ENCODE measurements at places on chromosomes 6 and 20.

GRCh38 chr20:51400051-51400926 lies 142.2 kb downstream of the NFATC2 start:
- no peak for DNase-seq

DNA sequence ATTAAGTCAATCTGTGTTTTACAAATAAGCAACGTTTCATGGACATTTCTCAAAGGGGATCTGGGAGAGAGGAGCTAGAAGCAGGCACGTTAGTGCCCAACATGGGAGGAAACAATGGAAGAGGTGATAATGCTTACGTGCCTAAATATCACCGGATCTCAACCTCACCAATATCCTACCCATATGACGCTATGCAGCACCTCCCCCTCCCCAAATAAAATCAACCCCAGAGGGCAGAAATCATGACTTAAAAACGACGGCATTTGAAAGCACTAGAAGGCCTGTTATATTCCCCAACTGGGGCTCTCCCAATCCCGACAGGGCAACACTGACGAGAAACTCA lies 425 bp downstream of the HBS1L start:
- DNase-seq = peak; percentile 19

DNA sequence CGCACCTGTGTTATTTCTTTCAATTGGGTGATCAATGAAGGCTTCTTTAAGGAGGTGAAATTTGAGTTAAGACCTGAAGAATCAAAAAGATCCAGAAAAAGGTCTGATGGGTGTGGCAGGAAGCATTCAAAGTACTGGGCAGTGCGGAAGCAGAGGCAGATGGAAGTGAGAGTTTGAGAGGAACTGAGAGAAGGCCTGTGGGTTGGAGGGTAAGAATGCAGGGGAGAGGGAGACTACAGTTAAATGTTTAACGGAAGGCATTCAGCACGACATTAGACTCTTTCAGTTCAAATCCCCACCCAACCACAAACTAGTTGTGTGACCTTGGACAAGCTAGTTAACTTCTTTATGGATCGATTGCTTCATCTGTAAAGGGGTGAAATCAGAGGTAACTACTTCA lies 50.5 kb upstream of the GCM1 start:
- DNase-seq = no peak

GRCh38 chr6:163714179-163714578 lies 299.7 kb downstream of the QKI start:
- no peak for DNase-seq

DNA sequence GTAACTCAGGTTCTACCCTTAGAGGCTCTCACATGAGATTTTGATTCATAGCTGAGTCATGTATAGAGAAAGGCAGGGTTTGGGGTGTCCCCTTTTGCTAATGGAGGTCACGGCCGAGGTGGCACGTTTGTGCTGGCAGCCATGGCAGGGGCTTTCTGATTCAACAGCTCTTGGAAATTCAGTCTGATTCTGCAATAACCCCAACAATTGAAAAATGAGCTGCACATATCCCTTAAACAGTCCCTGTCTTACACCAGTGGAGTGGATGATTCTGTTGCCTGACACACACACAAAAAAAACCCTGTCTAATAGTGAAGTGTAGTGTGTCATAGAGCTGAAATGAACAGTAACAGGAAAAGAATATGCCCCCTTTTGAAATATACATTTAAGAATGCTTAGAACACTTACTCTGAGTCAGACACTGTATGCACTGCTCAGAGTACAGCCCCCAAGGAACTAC lies 40.4 kb upstream of the ARG1 start:
- DNase-seq = no peak

DNA sequence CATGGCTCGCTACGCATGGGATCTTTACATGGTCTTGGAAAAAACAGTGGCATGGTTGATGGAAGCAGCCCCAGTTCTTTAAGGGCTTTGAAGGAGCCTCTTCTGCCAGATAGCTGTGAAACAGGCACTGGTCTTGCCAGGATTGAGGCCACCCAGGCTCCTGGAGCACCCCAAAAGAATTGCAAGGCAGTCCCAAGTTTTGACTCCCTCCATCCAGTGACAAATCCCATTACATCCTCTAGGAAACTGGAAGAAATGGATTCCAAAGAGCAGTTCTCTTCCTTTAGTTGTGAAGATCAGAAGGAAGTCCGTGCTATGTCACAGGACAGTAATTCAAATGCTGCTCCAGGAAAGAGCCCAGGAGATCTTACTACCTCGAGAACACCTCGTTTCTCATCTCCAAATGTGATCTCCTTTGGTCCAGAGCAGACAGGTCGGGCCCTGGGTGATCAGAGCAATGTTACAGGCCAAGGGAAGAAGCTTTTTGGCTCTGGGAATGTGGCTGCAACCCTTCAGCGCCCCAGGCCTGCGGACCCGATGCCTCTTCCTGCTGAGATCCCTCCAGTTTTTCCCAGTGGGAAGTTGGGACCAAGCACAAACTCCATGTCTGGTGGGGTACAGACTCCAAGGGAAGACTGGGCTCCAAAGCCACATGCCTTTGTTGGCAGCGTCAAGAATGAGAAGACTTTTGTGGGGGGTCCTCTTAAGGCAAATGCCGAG lies 78.2 kb downstream of the ASXL1 start:
- no peak for DNase-seq

GRCh38 chr6:31580438-31580740 lies 1.8 kb downstream of the LTB start:
- DNase-seq = no peak

- DNase-seq = no peak
Observed at GRCh38 chr20:41234041-41234440, 83.5 kb downstream of the ZHX3 start.

GRCh38 chr6:111767752-111768430 lies 105.4 kb downstream of the FYN start:
- DNase-seq = no peak

DNA sequence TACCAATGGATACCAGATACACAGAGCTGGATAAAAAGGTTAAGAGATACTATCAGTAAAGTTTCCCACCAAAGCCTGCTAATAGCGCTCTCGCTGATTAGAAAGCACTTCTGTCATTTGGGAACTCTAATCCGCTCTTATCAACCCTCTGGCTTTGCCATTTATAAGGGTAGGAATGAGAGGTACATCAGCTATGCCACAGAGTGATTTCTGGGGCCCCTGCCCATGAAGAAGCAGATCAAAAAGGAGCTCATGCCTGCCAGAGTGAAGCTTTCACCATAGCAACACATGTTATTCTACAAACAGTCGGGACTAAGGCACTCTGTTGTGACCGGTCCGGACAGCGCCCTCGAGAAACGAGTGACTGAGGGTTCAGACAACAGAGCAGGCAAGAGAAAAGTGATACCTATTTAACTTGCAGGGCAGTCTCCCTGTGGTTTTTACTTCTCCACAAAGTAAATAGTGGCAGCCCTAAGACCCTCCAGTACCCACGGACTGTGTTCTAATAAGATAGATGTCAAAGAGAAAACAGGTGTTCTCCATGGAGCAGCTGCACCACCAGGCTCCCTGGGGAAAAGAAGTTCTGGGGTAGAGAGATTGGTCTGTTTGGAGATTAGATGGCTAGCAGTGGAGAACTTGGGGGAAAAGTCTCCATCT lies 5.6 kb downstream of the TRAM2 start:
- peak; percentile 53 for DNase-seq

Data from femur (tissue), 1 donor.